ENCODE measurements at places on chromosomes 6 and 20.
A peak's percentile ranks its signal among the peaks of the same experiment; 100 is the strongest.

- no peak for DNase-seq
Observed at GRCh38 chr20:17443131-17443858, 87.9 kb downstream of the BFSP1 start.

DNA sequence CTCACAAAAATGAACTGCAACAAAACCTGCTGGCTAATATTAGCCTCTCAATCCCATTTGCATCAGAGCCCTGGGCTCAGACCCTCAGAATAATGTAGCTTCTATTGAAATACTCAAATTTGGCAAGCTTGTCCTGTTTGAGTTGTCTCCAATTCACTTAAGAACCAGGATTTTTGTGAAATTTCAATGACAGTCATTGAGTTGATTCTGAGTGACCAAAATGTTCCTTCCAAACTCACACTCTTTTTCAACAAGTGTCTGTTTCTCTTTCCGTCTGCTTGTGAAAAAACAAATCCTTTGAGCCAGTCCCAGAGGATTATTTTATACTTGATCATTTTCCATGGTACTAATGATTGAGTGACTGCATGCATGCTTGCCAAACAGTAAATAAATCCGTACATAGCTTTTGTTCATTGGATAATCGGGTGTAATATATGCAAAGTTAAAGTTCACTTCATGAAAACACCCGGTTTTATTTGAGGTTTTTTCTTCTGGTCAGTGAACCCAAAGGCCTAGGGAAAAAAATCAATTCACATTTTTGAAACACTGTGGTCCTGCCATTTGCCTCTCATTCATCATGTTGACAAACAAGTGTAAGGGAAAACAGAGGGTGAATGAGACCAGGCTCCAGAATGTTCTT is 16.4 kb upstream of the SLC22A2 start:
- no peak for DNase-seq

GRCh38 chr6:509676-510075 is 118.1 kb downstream of the IRF4 start:
- no peak for DNase-seq

DNA sequence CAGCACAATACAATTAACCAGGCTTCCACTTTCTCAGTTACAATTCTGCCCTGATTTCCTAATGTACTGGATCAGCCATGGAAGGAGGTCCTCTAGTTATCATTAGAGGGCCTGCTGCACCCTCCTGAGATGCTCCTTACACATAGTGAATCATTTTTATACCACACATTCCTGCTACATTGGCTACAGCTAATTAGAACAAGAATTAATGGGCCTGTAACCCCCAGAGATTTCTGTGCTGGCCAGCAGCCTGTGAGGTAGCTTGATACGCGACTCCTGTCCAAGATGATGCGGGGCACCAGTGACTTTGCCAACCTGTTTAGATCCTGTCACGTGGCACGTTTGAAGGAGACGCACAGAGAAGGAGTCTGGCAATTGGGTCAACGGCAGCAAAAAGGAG is 422.8 kb downstream of the EPM2A start:
- DNase-seq, result no peak

DNA sequence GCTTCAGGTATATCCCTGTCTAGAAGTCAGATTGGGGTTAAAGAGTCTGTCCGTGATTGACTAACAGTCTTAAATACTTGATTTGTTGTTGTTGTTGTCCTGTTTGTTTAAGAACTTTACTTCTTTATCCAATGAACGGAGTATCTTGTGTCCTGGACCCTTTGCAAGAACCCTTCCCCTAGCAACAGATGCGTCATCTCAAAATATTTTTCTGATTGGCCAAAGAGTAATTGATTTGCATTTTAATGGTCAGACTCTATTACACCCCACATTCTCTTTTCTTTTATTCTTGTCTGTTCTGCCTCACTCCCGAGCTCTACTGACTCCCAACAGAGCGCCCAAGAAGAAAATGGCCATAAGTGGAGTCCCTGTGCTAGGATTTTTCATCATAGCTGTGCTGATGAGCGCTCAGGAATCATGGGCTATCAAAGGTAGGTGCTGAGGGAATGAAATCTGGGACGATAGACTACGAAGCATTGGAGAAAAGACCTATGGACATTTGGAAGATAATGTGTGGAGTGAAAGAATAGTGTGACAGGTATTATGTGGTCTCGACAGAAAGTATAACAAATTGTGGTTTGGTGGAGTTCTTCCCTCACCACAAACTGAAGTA is at the start of gene HLA-DRA:
TSS of gene HLA-DRA (plus strand) at position 286 of the 613 bp plus-strand sequence. CDS start at position 350, 64 bp downstream.
- peak; percentile 32 for DNase-seq

GRCh38 chr20:51321343-51322163 is 221.0 kb downstream of the NFATC2 start:
- no peak for DNase-seq

Data from activated naive CD4-positive, alpha-beta T cell treated with anti-CD3 and anti-CD28 coated beads, Interleukin-2, amount 10 ng/mL, durations not matched to agents 7 days and 5 days (primary cell).